ENCODE measurements at places on chromosomes 2 and 18. TPM values are rescaled to one million over a fixed set of nuclear protein-coding genes. Genes with fewer than 3 reads are reported as not detected.

MC2R gene
- not detected for total RNA-seq

AP1S3 gene
- 2.9 TPM for total RNA-seq

TMEM169 gene
- total RNA-seq = 0.48 TPM

PKDCC gene
- 3.9 TPM for total RNA-seq

MEP1B gene
- not detected for total RNA-seq

GPR39 gene
- 0.10 TPM for total RNA-seq

SLC19A3 gene
- total RNA-seq = 0.33 TPM

MLPH gene
- total RNA-seq = not detected

ZNF385B gene
- total RNA-seq = not detected

CCDC85A gene
- total RNA-seq = 6.2 TPM

KIAA2012 gene
- total RNA-seq = not detected

TTLL4 gene
- total RNA-seq = 20.5 TPM

TACR1 gene
- total RNA-seq = not detected

CYP26B1 gene
- 0.65 TPM for total RNA-seq

LINC00305 gene
- total RNA-seq = not detected
